ENCODE measurements at places on chromosomes 6 and 20. TPM values are rescaled to one million over a fixed set of nuclear protein-coding genes. Genes with fewer than 3 reads are reported as not detected.
A peak's percentile ranks its signal among the peaks of the same experiment; 100 is the strongest.

Gene CPXM1
- total RNA-seq, result not detected

Gene RAE1
- 32.7 TPM for total RNA-seq

Gene SPEF1
- total RNA-seq, result not detected

Gene IL17A
- total RNA-seq, result not detected

Gene CYP21A2
- not detected for total RNA-seq

- no peak for DNase-seq
Measured at GRCh38 chr6:113447088-113447831, 409.9 kb upstream of the MARCKS start.

- no peak for DNase-seq
Measured at GRCh38 chr6:1285956-1286355, 25.9 kb upstream of the FOXQ1 start.

DNA sequence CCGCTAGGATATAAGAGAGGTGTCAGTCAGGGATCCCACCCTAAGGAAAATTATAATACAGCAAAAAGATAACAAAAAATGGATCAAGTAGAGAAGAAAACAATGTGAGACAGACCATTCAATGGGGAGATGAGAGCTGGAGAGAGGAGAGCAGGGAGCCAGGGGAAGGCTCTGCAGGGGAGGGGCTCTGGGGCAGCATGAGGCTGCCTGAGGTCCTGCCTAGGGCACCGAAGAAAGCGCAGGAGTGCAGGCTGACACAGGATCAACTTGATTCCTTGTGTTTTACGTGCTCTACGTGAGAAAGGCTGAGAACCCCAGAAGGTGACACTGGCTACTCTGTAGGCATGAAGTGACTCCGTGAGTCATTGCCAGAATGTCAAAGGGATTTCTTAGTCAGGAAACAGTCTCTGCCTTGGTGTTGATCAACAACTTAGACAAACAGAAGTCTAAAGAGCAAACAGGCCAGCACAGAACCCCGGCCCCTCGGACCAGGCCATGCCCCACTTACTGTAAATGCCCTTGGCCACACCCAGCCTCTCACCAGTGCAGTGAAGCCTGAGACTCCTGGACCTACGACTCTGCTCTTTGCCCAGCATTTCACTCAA is 290.1 kb upstream of the PRDM1 start:
- peak; percentile 62 for DNase-seq

DNA sequence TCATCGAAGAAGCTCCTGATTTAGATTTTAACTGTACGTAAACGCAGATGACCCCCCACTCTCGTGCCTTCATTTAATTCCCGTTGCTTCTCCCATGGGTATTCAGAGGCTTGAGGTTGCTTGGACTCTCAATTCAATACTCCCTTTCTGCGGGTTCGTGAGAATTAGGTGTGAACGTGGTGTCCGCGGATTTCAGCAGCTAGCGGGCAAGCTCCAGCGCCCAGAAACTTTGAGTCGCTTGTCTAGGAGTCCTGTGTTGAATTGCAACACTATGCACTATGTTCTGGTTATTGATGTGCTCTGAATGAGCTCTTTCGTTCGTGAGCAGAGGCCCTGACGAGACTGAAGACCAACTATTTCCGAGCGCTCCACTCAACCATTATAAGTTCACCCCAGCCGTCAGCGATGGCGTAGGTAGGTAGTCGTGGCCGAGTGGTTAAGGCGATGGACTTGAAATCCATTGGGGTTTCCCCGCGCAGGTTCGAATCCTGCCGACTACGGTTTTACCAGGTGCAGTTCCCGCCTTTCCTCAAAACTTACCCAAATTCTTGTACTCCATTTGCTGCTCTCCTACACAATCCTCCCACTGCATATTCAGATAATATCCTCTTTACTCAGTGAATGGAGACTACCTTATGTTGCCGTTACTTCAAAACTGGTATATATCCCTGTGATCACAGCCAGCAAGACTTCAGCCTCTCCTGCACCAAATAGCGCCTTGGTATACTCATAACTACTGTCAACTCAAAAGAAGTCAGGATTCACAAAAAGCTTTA is 72.6 kb upstream of the ZNF184 start:
- DNase-seq, result no peak

DNA sequence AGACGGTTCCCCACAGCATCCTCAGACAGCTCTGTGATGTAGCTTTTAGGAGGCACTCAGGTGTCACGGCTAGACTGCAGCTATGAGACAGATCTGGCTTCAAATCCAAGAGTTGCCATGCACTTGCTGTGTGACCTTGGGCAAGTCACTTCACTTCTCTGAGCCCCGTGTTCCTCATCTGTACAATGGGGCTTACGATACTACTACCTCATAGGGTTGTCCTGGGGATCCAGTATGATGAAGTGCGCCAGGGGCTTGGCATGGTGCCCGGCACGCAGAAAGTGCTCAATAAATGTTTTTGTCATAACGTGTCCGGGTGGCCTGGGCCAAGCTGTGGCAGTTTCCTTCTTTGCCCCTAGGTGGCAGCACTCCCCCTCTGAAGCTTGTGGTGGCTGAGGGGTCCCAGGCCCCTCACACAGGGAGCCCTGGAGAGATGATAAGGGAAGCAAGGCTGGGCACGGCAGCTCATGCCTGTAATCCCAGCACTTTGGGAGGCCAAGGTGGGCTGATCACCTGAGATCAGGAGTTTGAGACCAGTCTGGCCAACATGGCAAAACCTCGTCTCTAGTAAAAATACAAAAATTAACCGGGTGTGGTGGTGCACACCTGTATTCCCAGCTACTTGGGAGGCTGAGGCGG is 19.1 kb upstream of the CHMP4B start:
- peak; percentile 72 for DNase-seq

- no peak for DNase-seq
Measured at GRCh38 chr6:43402820-43403219, 24.5 kb upstream of the ABCC10 start.

DNA sequence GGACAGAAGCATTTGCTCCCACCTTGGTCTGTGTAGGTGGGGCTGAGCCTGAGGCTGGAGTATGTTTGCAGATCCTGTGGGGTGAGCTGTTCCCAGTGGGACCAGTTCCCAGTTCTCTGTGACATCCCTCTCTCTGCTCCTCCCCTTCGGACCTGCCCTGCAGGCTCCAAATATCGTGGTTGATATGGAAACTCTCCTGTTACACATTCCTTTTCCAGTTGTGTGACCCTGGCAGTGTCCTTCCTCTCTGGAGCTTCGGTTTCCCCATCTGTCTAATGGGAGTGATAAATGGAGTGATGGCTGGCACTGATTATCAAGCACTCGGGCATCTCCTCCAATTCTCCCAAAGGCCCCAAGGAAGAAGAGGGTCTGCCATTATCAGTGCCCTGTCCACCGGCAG is 15.7 kb upstream of the TGM2 start:
- DNase-seq, result no peak

DNA sequence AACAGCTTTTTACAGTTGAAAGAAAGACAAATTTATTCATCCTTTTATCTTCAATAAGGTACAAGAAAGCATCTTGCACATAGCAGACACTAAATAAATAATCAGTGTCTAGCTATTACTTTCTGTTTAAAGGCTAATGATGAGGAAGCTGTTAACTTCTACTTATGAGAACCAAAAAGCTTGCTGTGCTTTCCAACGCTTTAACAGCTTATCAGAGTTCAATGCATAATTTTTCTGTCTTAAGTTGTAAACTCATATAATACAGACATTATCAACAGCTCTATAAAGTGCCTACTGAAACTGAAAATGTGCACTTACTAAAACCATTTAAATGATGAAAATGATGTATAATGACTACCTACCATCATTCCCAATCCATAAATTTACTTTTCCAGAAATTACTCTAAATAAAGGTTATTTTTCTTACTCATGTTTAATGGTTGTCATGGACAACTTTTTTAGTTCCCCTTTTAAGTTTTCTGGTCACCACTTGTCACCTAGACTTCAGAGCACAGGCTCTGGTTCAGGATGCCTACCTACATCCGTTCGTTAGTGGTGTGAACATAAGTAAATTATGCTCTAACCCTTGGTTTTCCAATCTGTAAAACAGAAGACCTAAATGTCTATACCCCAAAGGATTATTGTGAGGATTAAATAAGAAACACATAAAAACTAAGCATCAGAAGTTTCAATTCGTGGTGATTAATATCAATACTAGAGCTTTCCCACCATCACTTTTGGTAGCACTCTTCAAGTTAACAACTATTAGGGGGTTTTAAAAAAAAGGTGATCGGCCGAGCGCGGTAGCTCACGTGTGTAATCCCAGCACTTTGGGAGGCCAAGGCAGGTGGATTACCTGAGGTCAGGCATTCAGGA is 8.0 kb downstream of the PNISR start:
- no peak for DNase-seq

- DNase-seq, result no peak
Measured at GRCh38 chr20:57911512-57912226, 201.9 kb upstream of the PMEPA1 start.

GRCh38 chr20:4942331-4942730 is 59.0 kb downstream of the SLC23A2 start:
- no peak for DNase-seq

DNA sequence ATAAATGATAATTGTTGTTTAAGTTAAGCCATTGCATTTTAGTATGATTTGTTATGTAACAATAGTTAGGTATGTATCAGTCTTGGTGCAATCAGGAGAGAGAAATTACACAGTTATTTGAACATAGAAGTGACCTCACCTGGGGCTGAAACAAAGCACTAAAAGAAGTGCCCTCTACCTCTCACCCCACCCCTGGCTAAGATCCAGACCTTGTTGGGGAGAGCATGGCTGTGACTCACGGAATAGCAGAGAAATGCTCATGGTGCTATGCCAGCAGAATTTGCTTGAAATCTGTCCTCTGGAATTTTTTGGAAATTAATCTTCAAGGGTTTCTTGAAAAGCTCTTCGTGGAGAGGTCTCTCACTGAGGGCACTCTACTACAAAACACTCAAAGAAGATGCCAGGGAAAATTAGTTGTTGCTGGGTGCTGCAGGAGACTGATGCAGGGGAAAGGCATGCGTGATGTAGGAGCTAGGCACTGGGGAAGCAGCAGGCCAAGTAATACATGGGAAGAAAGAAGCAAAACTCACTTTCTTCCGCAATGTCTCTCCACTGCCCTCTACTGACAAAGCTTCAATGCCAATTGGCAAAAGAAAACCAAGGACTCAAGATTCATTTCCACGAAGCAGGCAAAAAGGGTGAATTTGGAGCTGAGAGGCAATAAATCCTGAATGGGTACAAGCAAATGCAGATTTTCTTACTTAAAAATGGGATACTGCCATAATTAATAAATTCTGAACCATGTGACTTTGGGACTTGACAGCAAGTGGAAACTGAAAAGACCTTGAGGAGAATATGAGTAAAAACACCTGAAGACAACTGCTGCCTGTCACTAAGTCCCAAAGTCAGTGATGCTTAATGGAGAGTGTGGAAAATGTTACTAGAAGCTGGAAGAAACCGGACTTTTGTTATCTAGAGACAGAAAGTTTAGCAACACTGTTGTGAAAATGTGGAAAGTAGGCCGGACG is 136.3 kb upstream of the ZNF184 start:
- DNase-seq, result no peak

DNA sequence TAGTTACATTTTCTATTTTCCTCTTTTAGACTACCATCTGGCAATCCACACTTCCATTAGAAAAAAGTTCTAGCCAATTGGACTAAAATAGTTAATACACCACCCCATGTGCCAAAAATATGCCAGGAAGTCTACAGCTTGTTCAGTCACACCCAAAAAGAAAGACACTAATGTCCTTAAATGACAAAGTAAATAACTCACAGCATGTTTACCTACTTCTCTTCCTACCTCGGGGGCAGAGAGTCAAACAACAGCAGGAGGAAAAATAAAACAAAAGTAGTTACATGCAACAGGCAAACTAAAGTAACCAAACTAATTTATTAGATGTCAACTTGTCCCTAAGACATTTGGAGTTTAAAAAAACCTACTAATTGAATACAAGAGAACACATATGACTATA is 57.0 kb downstream of the UBE3D start:
- DNase-seq, result no peak

- no peak for DNase-seq
Measured at GRCh38 chr6:111576291-111576690, 29.4 kb downstream of the TRAF3IP2 start.

DNA sequence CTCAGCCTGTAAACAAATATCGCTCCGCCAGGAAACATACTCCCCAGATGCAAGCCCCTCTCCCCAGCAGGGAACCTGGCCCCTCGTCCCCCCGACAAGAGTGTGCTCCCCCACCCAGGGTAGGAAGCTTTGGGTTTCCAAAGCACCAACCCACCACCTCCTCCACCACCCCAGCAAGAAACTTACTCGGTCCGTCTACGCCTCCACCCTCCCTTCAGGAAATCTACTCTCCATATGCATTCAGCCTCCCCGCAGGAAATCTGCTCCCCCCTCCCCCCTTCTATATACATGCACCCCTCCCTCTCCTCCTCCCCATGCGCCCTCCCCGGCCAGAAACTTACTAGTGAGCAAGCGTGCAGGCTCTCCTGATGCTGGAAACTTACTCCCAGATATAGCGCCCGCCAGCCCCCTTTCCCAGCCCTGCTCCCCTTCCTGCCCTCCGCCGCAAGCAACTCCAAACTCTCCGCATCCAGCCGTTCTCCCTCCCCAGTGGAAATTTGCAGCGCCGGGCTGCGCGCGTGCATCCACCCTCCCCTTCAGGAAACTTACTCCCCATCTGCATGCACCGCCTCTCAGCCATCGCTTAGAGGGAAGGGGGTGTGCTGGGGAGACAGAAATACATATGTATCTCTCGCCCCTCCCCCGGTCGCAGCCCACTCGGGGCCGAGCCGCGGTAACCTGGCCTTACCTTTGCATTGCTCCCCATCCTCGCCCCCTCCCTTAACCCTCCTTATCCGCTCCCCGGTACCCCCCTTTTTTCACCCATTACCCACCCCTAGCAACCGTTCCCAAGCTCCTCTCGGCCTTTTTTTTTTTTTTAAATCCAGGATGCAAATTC is at the start of gene TRERF1:
Gene TRERF1, minus strand, starts transcription at position 594 of the 838 bp plus-strand sequence. CDS start 182,336 bp downstream, outside the sequence.
- DNase-seq, result peak; percentile 69

- no peak for DNase-seq
Measured at GRCh38 chr20:53162251-53162835, 190.2 kb downstream of the TSHZ2 start.

DNA sequence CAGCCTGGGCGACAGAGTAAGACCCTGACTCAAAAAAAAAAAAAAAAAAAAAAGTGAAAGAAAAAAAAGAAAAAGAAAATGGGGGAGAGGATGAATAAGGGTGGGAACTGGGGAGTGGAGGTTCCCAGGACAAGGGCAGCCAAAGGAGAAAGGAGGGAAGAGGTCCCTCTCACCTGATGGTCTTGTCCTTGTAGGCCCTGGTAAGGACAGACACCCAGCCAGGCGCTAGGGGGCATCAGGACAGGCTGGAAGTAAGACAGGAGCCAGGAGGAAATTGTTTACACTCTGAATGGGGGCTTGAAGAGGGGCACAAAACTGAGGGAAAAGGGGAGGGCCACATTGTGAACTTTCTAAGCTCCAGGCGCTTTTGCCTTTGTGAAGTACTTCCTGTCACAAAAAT is 2.3 kb upstream of the ALDH5A1 start:
- no peak for DNase-seq

GRCh38 chr6:41723530-41724227 is 11.7 kb downstream of the TFEB start:
- DNase-seq, result peak; percentile 91

All from Peyer's patch (tissue), 4 donors.